SJCRH30 (cell line): ENCODE measurements at places on chromosomes 11 and 22.
A peak's percentile ranks its signal among the peaks of the same experiment; 100 is the strongest.

- no peak for DNase-seq
Observed at GRCh38 chr11:6197466-6198200, 1.4 kb upstream of the OR52W1 start.

DNA sequence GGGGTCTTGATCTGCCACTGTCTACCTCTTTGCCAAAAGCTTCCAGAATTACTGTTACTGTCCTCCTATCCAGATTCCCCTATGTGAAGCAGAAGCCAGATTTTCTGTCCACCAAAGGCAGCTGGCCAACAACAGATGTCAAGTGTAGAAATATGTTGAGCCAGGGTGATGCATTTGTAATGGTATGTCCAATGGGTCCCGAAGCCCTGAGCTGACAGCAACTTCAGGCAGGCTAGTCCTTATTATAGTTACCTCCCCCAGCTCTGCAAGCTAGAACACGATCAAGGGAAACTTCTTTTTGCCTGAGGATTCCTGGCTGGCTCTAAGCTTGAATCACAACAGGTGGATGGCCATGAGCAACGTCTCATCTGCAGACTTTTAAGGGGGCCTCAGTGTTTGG, 10.2 kb downstream of the PAMR1 start:
- peak; percentile 53 for DNase-seq

- DNase-seq = peak; percentile 91
Observed at GRCh38 chr22:40728731-40729189, 49.5 kb downstream of the MCHR1 start.

- DNase-seq = no peak
Observed at GRCh38 chr11:41245704-41246398, 213.6 kb downstream of the LRRC4C start.

GRCh38 chr11:98589967-98590366, 430.8 kb upstream of the CNTN5 start:
- no peak for DNase-seq

DNA sequence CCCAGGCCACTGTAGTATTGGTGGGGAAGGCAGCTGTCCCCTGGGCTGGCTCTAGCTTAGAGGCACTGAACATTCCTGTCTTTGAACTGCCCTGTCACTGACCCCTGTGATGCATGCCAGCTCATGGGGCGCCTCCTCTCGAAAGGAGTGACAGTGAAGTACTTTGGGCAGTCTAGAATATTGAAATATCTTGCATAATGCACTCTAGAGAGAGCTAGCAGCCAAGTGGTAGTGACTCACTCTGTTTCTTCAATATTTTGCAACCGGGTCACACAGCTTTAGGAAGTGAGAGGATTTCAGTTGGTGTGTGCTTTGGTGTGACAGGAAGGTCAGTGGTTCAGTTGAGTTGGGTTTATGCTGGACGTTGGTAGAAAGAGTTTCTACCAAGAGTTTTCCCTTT, 35.5 kb upstream of the ST14 start:
- DNase-seq = no peak

DNA sequence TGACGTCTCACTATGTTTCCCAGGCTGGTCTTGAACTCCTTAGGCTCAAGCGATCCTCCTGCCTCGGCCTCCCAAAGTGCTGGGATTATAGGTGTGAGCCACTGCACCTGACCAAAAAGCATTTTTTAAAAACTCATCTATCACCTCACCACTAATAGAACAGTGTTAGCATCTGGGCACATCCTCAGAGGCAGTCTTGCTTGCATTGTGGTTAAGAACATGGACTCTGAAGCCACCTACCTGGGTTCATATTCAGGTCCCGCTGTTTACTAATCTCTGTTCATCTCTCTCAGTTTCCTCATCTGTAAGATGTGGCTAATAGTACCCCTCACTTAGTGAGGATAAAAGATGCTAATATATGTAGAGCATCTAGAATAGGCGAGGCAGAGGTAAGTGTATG, 90.6 kb downstream of the PACS1 start:
- DNase-seq = no peak

DNA sequence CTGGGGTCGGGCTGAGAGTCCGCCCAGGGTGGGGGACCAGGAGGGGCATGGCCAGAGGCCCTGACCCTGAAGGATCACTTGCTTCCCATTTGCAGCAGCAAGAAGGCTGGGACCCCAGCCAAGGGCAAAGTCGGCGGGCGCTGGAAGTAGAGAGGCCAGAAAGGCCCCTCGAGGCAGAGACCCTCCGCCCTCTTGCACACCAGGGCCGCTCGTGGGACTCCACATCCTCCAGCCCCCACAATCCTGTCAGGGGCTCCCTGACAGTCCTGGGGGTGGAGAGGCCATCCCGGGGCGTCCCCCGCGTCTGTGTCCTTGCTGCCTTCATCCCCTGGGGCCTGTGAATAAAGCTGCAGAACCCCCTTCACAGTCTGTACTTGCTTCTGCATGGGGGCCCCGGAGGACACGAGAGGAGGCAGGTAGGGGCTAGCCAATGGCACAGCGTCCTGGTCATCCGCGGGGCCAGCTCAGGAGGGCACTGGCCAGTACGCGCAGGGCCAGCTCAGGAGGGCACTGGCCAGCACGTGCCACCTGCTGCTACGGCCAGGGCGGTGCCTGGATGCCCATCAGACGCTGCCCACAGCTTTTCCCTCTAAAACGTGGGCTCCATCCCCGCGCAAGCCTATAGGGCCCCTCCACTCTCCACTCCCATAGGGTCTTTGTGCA, 8.7 kb upstream of the MRPL23 start:
- no peak for DNase-seq

GRCh38 chr22:47367107-47367690, 604.7 kb downstream of the TBC1D22A start:
- DNase-seq = no peak

GRCh38 chr22:46390652-46391301, 55.3 kb downstream of the TRMU start:
- DNase-seq = peak; percentile 70

- DNase-seq = no peak
Observed at GRCh38 chr22:29475550-29475949, 4.5 kb upstream of the NEFH start.

GRCh38 chr22:49368976-49369725, 458.5 kb downstream of the BRD1 start:
- no peak for DNase-seq

DNA sequence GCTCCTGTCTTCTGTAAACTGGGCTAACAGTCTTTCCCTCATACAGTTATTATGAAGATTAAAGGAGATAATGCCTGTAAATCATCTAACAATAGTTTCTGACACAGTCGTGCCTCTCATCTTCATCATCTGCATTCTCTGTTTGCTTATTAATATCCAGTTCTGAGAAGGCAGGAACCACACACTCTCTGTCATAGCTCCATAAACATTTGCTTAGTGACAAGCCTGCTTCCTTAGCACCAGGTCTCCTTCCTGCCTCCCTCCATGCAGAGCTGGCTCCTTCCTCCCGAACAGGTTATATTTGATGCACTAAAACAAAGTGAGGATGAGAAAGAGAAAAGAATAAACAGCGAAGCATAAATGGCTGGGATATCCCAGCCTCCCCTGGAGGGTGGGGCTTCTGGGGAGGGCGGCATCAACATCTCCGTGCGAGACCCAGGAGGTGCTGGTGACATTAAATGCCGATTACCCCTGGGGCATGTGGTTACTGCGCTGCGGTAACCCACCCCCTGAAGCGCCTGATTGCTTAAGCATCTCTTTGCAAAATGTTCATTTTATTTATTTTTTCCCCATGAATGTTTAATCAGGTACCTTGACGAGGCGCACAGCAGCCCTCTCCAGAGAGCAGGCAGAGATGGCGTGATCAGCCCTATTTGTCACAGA, 404.9 kb downstream of the NXPE2 start:
- no peak for DNase-seq

GRCh38 chr11:75597636-75598035, 35.6 kb downstream of the SERPINH1 start:
- DNase-seq = peak; percentile 66

DNA sequence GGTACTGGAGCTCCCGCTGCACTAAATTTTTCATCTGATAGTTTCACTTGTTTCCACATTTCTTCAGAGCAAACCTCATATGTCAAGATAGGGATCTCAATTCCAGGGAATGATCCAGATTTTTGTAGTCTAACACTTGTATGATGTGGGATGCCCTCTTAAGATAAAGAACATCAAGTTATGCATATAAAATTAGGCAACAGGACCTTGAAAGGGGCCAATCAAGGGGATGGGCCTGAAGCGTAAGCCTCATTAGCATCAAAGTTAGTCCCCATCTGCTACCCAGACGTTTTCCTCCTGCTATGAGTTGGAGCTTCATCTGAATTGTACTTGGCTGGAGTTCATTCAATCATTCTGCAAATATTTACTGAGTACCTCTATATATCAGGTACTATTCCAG, 17.5 kb downstream of the PDGFD start:
- no peak for DNase-seq

DNA sequence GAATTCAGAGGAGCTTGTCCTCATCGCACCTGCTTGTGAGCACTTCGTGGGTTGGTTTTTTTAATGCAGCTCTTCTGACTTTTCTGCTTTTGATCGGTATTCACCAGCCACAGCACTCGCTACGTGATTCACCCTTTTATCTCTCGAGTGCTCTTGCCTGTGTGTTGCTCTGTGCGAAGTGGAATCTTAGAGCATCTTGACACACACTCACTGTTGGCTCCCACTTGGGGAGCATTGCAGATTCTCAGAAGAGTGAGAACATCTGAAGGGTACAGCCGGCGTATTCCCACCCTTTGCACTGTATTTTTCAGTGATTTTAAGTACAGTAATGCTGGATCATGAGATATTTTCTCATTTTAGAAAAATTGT, 10.9 kb downstream of the TNNT3 start:
- DNase-seq = no peak

DNA sequence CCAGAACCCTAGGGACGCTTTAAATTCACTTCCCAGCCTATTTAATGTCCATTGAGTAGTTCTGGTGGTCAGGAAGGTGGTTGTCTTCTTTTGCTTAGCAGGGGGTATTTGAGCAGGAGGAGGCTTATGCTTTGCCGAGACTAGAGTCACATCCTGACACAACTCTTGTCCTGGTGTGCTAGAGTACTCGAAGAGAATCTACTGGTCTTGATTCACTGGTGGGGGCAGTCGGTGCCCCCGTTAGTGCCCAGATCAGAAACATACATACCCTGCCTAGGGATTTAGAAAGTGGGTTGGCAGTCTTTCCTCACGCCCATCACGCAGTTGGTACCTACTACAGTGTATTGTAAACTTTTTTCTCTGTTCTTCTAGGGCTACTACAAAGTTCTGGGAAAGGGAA, 2.7 kb downstream of the RPL27A start:
- DNase-seq = no peak

- no peak for DNase-seq
Observed at GRCh38 chr11:102241026-102241425, 76.3 kb upstream of the BIRC3 start.

- DNase-seq = no peak
Observed at GRCh38 chr22:48353116-48353947, 1474.3 kb downstream of the BRD1 start.

DNA sequence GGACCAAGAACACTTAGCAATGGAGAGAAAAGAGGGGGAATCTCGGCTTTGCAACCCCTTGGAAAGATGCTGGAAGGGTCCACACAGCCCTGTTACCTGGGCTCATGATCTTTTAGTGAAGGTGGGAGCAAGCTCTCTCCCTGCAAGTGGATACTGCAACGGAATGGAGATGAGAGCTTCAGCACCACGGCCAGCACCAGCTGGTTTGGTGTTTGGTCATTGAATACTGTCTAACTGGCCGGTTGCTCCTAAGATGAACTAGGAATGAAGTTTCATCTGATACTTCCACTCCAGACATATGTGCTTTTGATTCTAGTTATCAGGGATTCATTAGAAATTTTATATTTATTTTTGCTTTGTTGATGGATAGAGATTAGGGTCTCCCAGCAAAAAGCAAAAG, 16.3 kb downstream of the HTR3A start:
- peak; percentile 57 for DNase-seq

DNA sequence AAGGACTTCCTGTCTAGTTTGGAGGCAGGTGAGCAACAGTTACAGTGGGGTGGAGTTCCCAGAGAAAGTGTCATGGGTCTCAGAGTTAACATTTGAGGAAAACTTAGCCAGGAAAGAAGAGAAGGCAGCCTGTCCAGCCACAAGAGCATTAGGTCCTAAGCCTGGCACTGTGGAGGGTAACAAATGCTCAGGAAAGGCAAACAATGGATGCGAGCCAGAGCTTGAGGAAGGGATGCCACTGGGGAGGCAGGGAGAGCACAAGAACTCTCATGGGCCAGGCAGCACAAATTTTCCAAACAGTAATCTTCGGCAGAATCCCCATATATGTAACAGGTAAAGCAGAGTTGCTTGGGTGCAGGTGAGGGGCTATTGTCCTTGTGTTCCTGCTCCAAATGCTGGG, 8.0 kb upstream of the SERPIND1 start:
- DNase-seq = no peak

DNA sequence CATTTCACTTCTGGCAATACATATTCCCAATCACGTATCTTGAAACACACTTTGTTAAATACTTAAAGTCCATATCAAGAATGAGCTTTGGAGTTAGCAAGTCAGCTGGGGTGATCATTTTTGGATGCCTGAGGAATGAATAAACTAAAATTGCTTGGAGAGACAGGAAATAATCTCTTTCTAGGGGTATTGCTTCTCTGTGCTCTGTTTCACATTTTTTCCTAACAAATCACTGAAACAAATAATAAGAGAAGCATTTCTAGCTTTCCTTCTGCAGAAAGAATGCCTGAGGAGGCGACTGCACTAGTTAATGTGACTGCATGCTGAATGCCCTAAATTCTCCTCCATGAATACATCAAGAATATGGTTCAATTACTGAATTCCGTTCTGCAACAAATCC, 541.4 kb upstream of the CCDC90B start:
- no peak for DNase-seq

DNA sequence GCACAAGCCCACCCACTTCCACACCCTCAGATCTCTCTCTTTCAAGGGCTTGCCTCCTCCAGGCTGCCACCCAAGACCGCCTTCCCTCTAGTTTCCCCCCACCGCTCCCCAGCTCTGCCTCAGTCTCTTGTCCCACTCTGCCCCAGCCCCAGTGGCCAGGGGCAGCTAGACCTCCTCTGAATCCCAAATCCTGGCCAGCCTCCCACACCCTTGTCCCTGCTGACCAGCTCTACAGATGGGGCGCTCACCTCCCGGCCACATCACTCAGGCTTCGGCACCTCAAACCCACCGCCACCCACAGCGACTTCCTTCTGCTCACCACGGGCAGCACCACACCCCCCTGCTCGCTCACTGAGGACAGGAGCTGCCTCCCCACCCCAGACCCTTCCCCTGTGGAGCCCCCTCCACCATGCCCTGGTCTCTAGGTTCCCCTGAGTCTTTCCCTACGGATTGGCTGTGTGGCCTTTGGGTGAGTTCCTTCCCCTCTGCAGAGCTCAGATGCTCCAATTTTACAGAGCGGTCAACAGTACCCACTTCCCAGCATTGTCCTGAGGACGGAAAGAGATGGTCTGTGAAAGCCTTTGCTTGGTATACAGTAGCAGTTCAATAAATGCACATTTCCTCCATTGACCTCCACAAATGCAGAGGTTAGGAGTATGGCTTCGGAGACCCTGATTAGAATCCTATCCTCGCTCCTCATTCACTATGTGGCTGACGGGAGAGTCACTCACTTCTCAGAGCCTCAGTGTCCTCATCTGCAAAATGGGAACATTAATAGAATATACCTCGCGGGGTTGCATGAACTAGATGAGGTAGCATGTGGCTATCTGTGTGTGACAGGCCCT, 11.5 kb upstream of the SPI1 start:
- DNase-seq = no peak

GRCh38 chr22:21865041-21865440, 2.4 kb downstream of the MAPK1 start:
- DNase-seq = peak; percentile 27
